ENCODE measurements at places on chromosomes 2 and 18.

- DNase-seq = no peak
Measured at GRCh38 chr2:30938196-30938595, 130.9 kb upstream of the CAPN13 start.

- DNase-seq = no peak
Measured at GRCh38 chr2:109374548-109375130, 239.1 kb downstream of the SEPTIN10 start.

- no peak for DNase-seq
Measured at GRCh38 chr2:195106681-195107380, 550.2 kb upstream of the SLC39A10 start.

DNA sequence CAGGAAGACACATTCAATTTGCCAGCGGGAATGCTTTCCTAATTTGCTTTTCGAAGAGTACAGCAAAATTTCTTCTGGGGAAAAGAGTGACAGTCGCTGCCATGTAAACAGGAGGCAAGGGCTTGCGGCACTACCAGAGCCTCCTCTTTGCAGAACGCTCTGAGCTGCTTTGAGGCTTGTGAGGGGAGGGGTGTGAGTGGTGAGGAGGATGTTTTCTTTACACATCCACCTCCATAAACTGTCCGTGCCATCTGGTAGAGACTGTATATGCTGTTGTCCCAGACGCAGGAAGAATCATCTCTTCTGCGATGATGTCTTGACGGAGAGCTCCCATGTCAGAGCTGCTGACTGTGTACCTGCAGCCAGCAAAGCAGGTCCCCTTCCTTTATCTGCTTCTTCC, 138.0 kb downstream of the SOCS6 start:
- DNase-seq = no peak

GRCh38 chr18:46413684-46414083, 243.3 kb downstream of the LOXHD1 start:
- DNase-seq = no peak

DNA sequence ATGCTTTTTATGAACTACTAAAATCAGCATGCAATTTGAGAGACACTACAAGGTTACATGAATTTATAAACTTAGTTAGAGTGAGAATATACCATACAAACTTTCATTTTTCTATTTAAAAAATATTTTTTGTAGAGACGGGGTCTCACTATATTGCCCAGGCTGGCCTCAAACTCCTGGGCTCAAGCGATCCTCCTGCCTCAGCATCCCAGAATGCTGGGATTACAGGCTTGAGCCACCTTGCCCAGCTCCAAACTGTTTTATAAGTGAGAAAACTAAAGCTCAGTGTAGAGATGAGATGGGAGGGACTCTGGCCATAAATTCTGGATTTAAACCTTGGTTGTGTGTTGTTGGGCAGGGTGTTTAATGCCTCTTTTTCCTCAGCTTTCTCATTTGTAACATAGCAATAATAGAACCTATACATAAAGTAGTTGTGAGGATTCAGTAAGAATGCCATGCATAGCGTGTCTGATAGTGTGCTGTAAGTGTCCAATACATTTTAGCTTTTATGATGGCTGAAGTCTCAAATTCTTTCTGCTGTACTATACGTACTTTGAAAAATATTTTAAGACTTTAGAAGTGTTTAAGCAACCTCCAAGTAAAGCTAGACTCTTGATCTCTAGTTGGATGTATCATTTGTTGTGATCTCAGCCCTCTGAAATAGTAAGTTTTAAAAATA, 9.7 kb downstream of the CAB39 start:
- DNase-seq = no peak

- DNase-seq = no peak
Measured at GRCh38 chr2:36403675-36404230, 48.2 kb downstream of the CRIM1 start.

DNA sequence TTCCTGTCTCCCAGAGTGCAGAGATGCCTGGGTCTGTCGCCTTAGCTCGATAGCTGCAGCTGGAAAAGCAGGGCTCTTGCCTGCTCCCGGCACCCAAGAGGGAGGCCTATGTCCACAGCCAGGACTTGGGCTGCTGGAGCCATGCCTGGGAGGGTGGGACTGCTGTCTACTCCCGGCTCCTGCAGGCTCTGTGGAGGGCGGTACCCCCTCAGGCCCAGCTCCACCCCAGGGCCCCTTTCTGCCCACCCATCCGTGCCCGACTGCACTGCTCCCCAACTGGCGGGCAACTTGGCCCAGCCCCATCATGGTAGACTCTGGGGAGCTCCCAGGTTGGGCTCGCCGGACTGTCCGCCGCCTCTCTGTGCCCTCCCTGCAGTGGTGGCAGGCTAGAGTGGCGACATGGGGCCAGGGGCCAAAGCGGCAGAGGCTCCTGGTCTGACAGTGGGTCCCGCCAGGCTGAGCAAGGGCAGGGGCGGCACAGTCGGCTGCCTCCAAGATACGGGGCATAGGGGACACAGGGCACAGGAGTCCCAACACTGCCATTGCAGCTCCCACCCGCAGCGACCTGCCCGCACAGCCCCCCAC, 901.0 kb downstream of the CCDC85A start:
- no peak for DNase-seq
